ENCODE measurements at places on chromosomes 4 and X. TPM values are rescaled to one million over a fixed set of nuclear protein-coding genes. Genes with fewer than 3 reads are reported as not detected.

DNA sequence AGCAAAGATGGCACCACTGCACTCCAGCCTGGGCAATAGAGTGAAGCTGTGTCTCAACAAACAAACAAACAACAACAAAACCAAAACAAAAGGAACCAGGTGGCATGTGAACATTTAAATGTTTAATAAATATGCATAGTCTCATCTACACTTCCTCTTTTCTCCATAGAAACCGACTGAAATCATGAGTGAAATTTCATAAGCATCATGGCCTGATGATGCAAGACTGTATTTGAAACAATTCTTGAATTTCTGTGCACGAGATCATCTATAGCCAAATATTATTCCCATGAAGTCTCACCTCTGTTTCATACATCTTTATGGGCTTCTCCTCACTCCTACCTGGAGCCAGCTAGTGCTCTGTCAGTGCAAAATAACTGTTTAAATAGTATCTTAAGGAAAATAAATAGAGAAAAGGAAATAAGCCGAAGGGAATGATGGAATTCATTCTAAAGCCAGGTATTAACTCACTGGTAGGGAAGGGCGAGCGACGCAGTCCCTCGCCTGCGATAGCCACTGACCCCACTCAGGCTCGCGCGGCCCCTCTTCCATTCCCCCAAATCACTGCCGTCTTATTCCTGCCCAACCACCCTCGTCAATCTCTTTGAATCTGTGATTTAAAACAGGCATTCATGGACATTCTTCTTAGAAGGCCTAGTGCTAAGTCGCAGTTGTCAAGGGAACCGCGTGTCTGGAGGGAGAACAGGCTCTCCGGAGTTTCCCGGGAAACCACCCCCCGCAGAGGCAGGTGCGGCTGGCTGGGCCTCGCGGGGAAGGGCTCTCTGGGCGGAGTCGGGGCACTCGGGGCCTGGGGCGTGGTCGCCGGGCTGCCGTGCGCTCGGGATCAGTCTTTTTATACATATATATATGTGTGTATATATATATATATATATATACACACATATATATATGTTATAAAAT is 52.4 kb upstream of the TRIM2 start:
- DNase-seq: no peak

DNA sequence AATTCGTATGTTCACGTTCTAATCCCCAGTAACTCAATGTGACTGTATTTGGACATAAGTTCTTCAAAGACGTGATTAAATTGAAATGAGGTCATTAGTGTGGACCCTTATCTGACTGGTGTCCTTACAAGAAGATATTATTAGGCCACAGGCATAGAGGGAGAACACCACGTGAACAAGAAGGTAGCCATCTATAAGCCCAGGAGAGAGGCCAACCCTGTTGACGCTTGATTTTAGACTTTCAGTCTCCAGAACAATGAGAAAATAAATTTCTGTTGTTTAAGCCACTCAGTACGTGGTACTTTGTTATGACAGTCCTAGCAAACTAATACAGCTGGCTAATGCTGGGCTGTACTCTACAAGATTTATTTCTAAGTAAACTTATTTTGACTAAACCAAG is 1.5 kb upstream of the EIF1AX start:
- DNase-seq: no peak

DNA sequence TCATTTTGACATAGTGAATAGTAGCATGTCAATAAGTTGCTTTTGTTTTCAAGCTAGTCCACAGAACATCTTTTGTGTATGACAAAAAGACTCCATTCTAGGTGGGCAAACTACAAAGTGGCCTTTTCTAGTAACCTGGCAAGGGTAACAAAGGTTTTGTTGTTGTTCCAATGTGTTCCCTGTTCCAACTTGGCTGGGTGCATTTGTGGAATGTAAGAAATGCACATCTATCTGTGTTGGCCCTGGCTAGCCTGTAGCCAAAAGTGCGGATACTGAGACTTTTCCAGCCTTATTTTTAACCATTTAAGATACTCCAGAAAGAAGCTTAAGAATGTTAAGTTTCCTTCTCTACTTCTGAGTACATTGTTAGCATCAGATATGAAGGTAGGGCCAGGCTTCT is 118.7 kb upstream of the CHRDL1 start:
- DNase-seq: no peak

GRCh38 chrX:7706032-7706431 is 136.9 kb upstream of the VCX start:
- no peak for DNase-seq

GRCh38 chr4:168486912-168487281 is 6.6 kb upstream of the DDX60L start:
- no peak for DNase-seq

GRCh38 chrX:108468486-108468885 is 28.8 kb downstream of the COL4A5 start:
- no peak for DNase-seq

DNA sequence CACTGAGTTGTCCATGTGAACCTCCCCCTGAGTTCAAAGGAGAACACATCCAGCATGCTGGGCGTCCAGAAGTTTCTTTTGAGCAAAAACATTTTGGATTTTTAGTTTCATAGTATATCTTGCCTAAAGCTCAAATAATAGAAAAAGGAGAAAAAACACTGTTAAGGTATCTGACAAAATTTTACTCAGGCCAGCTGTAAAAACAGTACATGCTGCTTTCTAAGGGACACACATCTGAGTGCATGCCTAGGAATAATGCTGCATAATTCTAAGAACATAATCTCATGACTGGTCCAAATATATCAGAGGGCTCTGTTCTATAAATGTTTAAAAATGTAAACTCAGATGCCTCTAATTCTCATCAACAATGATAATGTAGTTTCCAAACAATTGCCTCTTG is 561.3 kb upstream of the INTU start:
- no peak for DNase-seq

DNA sequence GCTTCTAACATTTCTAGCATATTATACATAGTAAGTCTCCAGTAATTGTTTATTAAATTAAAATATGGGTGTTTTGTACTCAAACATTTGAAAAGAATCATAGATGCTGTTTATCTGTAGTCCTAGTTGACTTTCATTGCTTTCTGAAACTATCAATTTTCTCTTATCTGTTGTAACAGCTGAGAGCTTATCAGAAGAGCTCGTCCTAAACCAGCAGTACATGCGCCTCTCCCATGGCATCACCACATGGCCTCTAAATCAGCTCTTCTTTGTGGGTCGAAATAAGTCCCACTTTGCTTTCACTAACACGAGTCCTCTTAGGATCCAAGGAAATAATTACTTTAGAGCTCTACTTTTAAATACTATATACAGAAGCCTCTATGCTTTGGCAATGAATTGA is 55.1 kb downstream of the PPP3CA start:
- DNase-seq: no peak

DNA sequence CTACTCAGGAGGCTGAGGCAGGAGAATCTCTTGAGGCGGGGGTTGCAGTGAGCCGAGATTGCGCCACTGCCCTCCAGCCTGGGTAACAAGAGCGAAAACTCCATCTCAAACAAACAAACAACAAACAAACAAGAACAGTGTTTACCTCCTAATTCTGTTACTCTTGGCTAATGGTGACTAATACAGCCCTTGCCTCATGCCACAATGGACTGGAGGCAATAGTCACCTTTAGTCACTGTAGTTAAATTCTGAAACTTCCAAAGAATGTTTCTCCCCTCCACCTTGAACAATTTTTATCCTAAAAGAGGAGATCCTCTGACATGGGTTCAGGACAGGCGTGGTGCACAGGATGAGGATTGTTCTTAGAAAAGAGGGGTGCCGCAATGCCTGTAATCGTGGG is 241.2 kb upstream of the CTSO start:
- no peak for DNase-seq

DNA sequence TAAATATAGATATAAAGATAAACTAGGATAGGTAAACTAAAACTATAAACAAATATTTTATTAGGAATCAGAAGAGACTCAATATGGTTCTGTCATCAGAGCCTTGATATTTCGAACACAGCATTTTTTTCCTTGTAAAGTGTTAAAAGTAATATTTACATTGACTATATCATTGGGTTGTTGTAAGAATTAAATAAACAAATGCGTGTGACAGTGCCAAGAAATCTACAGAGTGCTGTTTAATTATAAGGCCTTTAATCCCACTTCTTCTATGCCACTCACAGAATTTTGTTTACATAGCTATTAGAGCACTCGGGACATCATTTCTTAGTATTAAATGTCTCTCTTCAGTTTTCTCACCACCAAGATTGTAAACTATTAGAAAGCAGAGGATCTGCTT is 807.4 kb downstream of the FSTL5 start:
- no peak for DNase-seq

- DNase-seq: no peak
These were observed 88.5 kb downstream of the HADH start for GRCh38 chr4:108078024-108078733.

DNA sequence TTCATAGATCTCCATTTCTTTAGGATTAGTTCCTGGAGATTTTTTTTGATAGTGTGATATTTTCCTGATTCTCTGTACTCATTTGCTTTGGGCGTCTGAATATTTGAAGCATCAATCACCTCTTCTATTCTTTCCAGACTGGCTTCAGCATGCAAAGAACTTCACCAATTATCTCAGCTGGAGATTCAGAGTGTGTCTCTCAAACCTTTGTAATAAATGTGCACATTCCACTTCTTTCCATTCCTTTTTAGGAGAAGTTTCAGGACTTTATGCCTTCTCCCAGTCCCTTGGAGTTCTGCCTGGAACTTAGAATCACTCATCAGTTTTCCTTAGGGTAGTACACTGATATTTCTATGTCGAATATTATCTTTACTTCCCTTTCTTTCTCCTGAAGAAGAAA is 334.8 kb downstream of the TEX13C start:
- DNase-seq: no peak

DNA sequence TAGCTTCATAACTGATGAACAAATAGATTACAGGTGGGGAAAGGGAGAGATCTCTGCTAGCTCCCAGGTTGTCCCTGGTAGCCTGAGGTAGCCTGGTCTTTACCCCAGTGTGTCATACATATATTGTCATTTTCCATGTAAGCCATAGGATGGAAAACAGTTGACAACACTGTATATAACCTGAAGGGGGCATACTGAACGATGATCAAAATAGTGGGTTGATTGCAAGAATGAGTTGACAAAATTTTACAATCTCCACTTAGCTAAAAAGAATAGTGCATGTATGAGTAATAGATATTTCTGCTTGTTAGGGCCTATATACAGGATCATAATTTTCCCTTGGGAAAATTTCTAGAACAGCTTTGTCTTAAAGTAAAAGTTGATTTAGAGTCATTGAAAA is 304.1 kb upstream of the HAND2 start:
- DNase-seq: no peak

- no peak for DNase-seq
These were observed 50.4 kb upstream of the CCDC149 start for GRCh38 chr4:24963277-24963676.

DNA sequence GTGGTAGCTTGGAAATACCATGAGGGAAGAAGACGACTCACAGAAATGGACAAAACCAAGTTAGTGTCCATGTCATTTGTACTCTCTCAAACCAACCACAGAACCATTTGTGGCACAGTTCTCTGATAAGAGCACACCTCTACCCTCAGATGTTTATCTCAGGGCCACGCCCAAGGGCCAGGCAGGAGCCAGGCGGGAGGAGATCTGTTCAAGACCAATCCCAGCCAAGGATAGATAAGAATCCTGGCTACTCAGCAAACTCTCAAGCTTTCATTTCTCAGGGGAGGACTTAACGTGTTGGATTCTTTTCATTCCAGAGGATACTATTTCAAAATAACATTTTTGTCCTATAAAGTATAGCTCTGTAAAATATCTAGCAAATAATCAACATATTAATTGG is 95.0 kb downstream of the NYX start:
- DNase-seq: no peak

GRCh38 chr4:94758700-94759399 is 1.1 kb downstream of the BMPR1B start:
- DNase-seq: no peak

- no peak for DNase-seq
These were observed 181.0 kb upstream of the HCCS start for GRCh38 chrX:10930151-10930550.

- DNase-seq: no peak
These were observed 99.1 kb upstream of the FAM47C start for GRCh38 chrX:36908801-36909675.

DNA sequence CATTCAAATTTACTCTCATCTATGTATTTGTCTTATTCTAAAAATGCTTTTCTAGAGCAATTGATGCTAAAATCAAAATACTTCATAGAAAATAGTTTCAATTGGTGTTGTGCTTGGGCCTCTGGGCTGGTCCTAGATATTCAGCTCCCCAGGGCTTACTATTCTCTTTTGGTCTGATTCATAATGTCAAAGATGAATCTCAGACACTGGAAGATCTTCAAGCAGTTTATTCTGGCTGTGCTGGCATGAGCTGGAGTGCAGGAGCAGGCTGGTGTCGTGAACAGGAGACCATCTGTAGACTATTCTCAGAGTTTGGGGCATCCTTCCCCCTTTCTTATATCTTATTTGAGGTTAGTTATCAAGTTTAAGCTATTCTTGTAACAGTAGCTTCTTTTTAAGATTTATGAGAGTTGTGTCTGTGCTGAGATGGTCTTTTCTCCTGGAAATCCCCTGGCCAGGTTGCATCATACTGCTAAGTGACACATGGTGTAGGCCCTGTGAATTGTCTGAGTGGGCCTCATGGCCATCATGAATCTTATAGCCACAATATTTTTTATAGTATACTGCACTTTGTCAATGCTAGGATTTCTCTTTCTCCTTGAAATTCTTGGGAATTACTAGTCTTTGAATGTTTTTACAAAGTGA is 1624.0 kb upstream of the IGFBP7 start:
- DNase-seq: no peak

DNA sequence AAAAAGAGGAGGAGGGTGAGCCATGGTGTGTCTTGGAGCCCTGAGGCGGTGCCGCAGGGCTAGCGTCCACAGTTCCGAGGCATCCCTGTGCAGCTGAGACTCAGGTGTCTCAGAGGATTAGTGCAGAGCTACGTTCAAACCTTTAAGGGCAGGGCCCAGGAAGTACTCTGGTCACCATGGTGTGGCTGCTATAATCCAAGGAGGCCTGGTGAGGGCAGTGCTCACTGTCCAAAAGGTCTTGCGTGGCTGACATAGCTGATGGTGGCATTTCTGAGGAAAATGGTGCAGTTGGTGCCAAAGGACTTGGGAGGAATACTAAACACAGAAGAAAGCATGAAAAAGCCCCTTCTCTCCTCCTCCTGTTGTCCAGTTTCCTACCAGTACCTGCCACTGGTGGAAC is 146.9 kb downstream of the DCHS2 start:
- no peak for DNase-seq

- no peak for DNase-seq
These were observed 76.0 kb downstream of the NR3C2 start for GRCh38 chr4:148366251-148366650.

PASD1 gene
- total RNA-seq: not detected

ENOX2 gene
- total RNA-seq: 13.1 TPM

KCND1 gene
- 5.9 TPM for total RNA-seq

GAGE12H gene
- not detected for total RNA-seq
